Renal cortical epithelial cell (primary cell): ENCODE measurements at places on chromosomes 12 and 14. TPM values are rescaled to one million over a fixed set of nuclear protein-coding genes. Genes with fewer than 3 reads are reported as not detected.

DNA sequence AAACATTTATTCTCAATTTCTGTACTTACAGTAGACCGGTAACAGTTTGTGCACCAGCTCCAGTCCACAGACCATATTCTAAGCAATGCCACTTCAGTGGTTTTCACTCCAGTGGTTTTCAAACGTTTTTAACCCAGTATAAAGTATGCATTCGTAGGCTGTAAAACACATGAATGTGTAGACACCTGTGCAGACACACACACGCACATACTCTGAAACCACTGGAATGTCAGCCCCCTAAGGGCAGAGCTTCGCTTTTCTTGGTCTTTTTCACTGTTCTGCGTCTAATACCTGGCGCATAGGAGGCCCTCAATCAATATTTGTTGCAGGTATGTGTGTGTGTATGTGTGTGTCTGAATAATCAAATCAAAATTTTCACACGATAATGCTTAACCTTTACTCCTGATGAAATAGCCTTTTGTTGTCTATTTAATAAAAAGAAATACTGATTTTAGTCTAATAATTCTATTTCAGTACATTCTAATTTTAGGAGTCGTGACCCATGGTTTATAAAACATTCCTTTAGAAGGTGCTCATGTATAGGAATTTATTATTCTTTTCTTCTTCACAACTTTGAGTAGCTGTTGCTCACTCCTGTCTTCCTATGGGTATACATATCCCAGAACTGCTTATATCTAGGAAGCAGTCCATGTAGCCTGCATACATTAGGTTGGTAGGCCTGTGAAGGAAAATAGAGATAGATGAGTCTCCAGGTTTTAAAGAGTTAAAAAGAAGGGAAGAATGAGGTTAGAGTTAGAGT, 73.6 kb upstream of the REP15 start:
- DNase-seq, result no peak

DNA sequence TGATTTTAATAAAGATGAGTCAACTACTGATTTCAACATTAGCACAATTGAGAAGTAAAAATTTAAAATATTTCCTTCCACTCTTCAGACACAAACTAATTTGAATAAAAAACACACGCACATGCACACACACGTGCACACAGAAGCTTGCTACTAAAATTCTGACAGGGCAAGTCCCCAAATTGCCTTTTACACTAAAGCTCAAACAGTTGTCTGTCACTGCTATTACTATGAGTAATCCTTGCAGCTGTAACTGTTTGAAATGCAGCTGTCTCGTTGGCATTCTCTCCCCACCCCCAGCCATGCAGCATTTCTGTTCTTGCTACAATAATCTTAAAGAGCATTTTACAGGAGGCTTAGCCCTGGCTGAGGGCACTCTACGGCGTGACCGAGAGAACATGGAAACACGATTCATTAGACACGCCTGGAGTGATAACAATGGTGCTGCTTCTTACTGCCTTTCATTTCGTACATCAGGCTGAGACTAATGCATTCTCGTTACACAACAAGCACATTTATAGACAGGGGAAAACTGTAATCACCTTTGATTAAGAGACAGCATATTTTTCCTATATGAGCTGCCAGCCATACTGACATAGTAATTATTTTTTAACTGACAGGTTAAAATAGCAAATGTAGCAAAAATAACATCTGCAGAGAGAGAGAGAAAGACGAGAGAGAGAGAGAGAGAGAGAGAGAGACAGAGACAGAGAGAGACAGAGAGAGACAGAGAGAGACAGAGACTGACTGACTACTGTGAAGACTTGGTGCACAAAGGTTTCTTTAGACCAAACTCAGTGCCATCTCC, 153.8 kb downstream of the MED13L start:
- peak; percentile 83 for DNase-seq

The ERP29 gene
- 69.5 and 75.7 TPM in 2 replicates for total RNA-seq

DNA sequence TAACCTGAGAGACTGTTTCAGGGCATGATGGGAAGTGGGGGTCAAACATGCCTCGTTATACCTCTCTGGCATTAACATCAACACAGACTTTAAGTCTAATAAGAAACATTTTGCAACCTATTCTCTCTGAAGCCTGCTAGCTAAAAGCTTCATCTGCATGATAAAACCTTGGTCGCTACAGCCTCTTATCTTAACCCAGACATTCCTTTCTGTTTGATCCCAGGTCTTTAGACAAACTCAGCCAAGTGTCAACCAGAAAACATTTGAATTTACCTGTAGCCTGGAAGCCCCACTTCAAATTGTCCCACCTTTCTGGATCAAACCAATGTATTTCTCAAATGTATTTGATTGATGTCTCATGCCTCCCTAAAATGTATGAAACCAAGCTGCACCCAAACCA, 9.1 kb downstream of the PPP2R3C start:
- no peak for DNase-seq

- DNase-seq, result no peak
These were observed 30.7 kb downstream of the NUMB start for GRCh38 chr14:73427516-73428264.

- no peak for DNase-seq
These were observed 10.1 kb downstream of the XRCC3 start for GRCh38 chr14:103705118-103705503.

The PCED1B gene
- 1.6 and 3.5 TPM in 2 replicates for total RNA-seq
